Urothelium cell line (cell line): ENCODE measurements at places on chromosomes 1 and 21.

DNA sequence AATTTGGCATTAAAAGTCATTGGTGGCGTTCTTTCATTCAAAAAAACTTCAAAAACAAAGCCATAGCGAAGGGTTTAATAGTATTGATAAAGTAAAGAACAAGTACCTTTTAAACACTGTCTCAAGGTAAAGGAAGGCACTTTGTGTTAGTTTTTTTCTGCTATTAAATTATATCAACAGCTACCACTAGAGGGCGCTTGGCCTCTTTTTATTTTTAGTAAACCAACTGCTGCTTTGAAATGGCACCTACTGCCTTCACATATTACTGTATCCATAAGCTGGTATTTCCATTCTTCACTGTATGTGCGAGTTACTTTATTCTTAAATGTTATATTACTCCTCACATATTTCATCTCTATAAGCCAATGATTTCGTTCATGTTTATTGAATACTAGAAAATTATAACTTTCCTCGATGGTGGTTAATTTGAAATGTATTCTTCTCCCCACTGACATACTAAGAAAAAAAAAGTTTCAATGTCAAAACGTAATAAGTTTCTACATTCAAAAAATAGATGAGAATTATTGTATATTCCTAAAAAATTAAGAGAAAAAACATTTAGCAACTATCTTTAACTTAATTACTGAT is 125.7 kb upstream of the CXADR start:
- DNase-seq = peak; percentile 46

DNA sequence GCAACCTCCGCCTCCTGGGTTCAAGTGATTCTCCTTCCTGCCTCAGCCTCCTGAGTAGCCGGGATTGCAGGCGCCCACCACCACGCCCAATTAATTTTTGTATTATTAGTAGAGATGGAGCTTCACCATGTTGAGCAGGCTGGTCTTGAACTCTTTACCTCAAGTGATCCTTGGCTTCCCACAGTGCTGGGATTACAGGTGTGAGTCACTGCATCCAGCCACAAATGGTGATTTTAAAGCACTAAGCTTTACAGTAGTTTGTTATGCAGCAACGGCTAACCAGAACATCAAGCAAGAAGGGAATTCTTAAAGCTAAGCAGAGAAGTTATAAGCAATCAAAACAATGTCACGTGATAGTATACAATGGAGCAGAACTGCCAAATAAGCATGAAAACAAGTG is 65.7 kb downstream of the NVL start:
- no peak for DNase-seq

DNA sequence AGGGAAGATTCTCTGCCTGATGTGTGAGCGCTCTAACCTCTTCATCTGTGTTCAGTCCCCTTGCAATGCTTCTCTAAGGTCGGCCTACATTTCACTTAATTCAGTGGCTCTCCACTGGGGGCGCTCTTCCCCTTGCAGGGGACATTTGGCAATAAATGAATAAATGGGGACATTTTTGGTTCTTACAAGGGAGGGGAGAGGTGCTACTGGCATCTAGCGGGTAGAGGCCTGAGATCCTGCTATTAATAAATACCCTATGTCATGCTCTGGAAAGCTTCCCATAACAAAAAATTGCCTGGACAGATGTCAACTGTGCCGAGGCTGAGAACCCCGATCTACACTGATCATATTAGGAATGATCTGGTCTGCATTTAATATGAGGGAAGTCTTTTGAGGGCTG is 25.9 kb upstream of the DNAJC11 start:
- DNase-seq = peak; percentile 32

GRCh38 chr1:32247983-32248889 is 1.2 kb downstream of the FAM167B start:
- DNase-seq = peak; percentile 82

DNA sequence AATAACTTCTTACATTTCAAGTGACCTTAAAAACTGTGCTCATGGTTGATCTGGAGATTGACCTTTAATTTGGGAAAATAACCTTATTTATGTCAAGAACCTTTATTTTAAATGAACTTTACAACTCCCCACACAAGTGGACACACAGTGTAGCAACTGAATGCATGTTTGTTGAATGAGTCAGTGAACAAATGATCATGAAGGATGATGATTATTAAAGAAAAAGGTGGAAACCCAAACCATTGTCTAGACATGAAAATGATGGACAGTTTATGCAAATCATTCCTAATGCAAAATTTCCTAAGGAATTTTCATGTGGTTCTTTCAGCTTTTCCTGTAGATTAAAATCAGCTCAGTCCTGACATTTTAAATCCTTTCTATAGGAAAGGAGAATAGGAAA is 439.8 kb upstream of the RUNX1 start:
- DNase-seq = no peak

GRCh38 chr1:8165595-8166360 is 139.7 kb upstream of the ERRFI1 start:
- DNase-seq = no peak

- no peak for DNase-seq
These were observed 272.5 kb upstream of the RUNX1 start for GRCh38 chr21:35321322-35322200.

DNA sequence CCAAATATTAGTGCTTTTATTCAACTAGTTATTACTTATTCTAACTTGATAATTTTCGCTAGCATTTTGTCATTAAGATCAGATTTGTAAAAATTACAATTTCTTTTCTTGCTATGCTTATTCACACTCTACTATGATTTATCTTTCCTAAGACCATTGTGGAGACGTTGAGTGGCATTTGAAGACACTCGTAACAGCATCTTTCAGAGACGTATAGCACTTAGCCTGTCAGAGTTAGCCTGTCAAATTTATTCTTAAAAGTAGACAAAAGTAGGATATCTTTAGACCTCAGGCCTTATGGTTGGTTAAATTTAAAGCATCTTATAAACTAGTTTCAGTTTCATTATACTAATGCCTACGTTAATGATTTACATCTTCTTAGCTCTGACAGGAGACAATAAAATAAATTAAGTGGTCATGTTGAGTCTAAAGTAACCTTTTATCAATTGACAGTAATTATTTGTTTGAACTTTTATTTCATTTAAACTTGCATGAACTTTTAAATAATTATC is 1410.1 kb downstream of the MRPL39 start:
- DNase-seq = no peak

DNA sequence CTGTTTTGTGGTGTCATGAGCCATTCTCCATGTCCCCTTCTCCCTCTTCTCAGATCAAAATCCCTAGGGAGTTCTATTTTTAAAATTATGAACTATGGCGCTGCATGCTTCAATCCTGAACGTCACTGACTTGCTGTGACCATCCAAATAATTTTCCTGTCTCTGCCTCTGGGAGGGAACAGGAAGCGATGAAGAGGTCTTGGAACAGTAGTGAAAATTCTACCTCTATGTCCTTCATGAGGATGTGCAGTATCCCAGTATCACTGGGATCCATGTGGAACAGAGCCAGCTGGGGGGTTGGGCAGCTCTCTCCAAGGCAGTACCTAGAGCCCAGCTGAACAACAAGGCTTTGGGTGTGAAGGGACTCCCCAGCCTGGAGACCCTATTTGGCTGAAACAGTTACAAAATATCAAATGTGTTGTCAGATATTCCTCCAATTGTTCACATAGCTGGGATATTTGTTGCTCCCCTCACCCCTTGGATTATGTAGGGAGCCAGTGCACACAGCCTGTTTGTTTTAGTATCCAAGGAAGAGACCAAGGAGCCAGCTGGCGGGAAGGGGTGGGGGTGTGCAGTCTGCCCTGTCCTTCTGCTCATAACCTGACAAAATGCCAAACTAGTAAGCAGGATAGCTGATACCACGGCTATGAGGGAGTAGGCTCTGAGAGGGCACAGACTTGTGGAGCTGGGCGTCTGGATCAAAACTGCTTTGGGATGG is 7.6 kb downstream of the DCLRE1B start:
- no peak for DNase-seq

GRCh38 chr1:18288722-18289121 is 181.1 kb downstream of the IGSF21 start:
- no peak for DNase-seq
